Activated CD4-positive, alpha-beta T cell treated with anti-CD3 and anti-CD28 coated beads, Interleukin-2, amount 10 ng/mL, durations not matched to agents 24 days and 14 days (primary cell): ENCODE measurements at places on chromosomes 6 and 20. TPM values are rescaled to one million over a fixed set of nuclear protein-coding genes. Genes with fewer than 3 reads are reported as not detected.

NOX3 gene
- not detected in 2 replicates for total RNA-seq

NRSN1 gene
- total RNA-seq: not detected in 2 replicates

PPIL1 gene
- 65.0 and 65.1 TPM in 2 replicates for total RNA-seq

TNFRSF21 gene
- total RNA-seq: 3.8 and 4.2 TPM in 2 replicates

TOMM34 gene
- total RNA-seq: 63.4 and 64.5 TPM in 2 replicates

VWA7 gene
- 3.0 and 3.2 TPM in 2 replicates for total RNA-seq

TRIM15 gene
- total RNA-seq: 0.24 and 0.65 TPM in 2 replicates

ZSCAN26 gene
- total RNA-seq: 5.9 and 7.7 TPM in 2 replicates

CCN5 gene
- not detected in 2 replicates for total RNA-seq

HUS1B gene
- 2.1 and 3.3 TPM in 2 replicates for total RNA-seq

TRAPPC3L gene
- total RNA-seq: not detected in 2 replicates

PI16 gene
- not detected in 2 replicates for total RNA-seq

C20orf173 gene
- total RNA-seq: not detected in 2 replicates

MYO6 gene
- total RNA-seq: 0.14 and 0.23 TPM in 2 replicates

THBS2 gene
- total RNA-seq: not detected in 2 replicates

FGD2 gene
- 0.57 and 0.58 TPM in 2 replicates for total RNA-seq

PSORS1C1 gene
- not detected in 2 replicates for total RNA-seq

MTHFD1L gene
- total RNA-seq: 136 and 137 TPM in 2 replicates

ZNF343 gene
- 18.9 and 21.4 TPM in 2 replicates for total RNA-seq

PRL gene
- total RNA-seq: not detected in 2 replicates

BPIFA1 gene
- not detected in 2 replicates for total RNA-seq

LZTS3 gene
- 0.54 and 0.69 TPM in 2 replicates for total RNA-seq

SLC52A3 gene
- not detected in 2 replicates for total RNA-seq

WFDC10B gene
- not detected in 2 replicates for total RNA-seq

HRH3 gene
- not detected in 2 replicates for total RNA-seq

ADGRG6 gene
- total RNA-seq: not detected in 2 replicates

CGAS gene
- total RNA-seq: 45.0 and 49.7 TPM in 2 replicates

GSTA1 gene
- total RNA-seq: not detected in 2 replicates

TBXT gene
- not detected in 2 replicates for total RNA-seq

MEI4 gene
- total RNA-seq: not detected in 2 replicates

CLVS2 gene
- total RNA-seq: not detected in 2 replicates

CBLN4 gene
- total RNA-seq: not detected in 2 replicates

RIPPLY2 gene
- not detected in 2 replicates for total RNA-seq

TAB2 gene
- total RNA-seq: 135 and 136 TPM in 2 replicates

RAET1L gene
- not detected in 2 replicates for total RNA-seq

OOEP gene
- total RNA-seq: 0.47 TPM in 2 replicates

MRAP2 gene
- not detected in 2 replicates for total RNA-seq

ISM1 gene
- total RNA-seq: 5.3 and 5.4 TPM in 2 replicates

STXBP5 gene
- 28.6 and 29.5 TPM in 2 replicates for total RNA-seq

TMEM244 gene
- not detected in 2 replicates for total RNA-seq

RIMS4 gene
- total RNA-seq: not detected in 2 replicates

HLA-DOA gene
- total RNA-seq: 0.21 and 0.38 TPM in 2 replicates

GTSF1L gene
- not detected in 2 replicates for total RNA-seq

ADGRB3 gene
- not detected in 2 replicates for total RNA-seq

COL11A2 gene
- 0.47 and 0.56 TPM in 2 replicates for total RNA-seq

SGK2 gene
- total RNA-seq: 0.23 TPM in 1 of 2 replicates, not detected in the other

CCN6 gene
- total RNA-seq: 0.26 and 0.72 TPM in 2 replicates

VNN1 gene
- total RNA-seq: not detected in 2 replicates
